ENCODE measurements at places on chromosomes 7 and 10. TPM values are rescaled to one million over a fixed set of nuclear protein-coding genes. Genes with fewer than 3 reads are reported as not detected.

- no peak for DNase-seq
Measured at GRCh38 chr10:44465401-44466115, 80.7 kb upstream of the CXCL12 start.

- no peak for DNase-seq
Measured at GRCh38 chr7:7570584-7570983, 3.9 kb downstream of the MIOS start.

DNA sequence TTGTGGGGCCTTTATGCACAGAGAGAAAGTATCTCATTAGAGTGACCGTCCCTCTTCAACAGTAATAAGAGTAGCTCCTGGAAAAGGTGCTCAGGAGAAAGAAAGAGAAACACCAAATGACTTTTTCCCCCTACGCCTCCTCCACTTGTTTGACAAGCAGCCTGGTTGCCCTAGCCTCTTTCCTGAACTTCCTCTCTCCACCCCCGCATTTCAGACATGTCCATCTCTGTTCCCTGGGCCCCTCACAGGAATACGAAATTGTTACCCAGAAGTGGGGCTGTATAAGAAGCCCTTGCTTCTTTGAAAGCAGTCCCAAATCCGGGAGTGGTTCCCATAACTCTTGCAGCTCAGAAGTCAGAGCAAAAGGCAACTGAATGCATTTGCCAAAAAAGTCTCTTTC, 119.6 kb upstream of the ADO start:
- no peak for DNase-seq

DNA sequence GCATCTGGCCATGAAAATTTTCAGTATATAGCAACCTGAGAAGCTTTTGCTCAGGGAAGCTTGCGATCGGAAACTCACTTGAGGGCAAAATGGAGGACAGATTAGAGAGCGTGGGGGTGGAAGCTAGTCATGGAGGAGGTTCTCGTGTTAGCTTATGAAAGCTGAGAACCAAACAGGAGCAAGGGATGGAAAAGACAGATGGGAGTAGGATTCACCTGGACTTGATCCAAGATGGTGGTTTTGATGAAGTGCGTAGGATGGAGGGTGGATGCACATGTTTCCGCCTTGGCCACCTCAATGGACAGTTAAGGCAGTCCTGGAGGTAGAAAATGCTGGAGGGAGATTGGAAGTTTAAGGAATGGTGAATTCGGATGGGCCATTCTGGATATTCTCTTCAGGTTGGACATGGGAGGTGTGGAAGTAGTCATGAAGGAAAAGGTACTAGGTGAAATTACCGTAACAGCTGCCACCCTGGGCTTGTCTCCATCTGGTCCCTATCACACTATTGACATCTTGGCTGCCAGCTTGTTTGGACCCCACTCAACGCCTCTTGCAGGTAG, 6.3 kb upstream of the C10orf95 start:
- DNase-seq = no peak

- DNase-seq = peak; percentile 44
Measured at GRCh38 chr7:34823650-34824258, 165.7 kb downstream of the NPSR1 start.

- no peak for DNase-seq
Measured at GRCh38 chr10:130108934-130109604, 1.6 kb downstream of the C10orf143 start.

GRCh38 chr7:50783303-50783702, 607 bp upstream of the GRB10 start:
- no peak for DNase-seq

GRCh38 chr7:76428149-76428823, 3.5 kb downstream of the ZP3 start:
- DNase-seq = no peak

- no peak for DNase-seq
Measured at GRCh38 chr10:70603449-70603801, 884 bp upstream of the PRF1 start.

DNA sequence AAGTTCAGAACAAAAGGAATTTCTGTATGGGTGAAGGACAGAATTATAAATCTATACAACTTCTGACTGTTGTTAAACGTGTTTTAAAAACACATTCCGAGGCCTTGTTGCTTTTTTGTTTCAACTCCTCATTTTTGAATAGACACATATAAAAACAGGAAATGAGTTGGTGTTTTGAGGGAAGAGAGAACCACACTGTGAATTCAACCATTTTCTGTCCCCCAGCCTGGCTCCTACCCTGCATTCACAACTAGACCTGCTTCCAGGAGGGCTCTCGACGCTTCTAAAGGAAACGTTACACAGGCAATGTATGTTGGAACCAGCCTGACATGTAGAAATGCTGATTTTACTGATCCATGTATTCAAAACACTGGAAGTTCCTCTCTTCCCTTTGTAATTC, 76.5 kb downstream of the OR13A1 start:
- DNase-seq = no peak

GRCh38 chr7:24665564-24666294, 91.5 kb downstream of the GSDME start:
- peak; percentile 63 for DNase-seq

DNA sequence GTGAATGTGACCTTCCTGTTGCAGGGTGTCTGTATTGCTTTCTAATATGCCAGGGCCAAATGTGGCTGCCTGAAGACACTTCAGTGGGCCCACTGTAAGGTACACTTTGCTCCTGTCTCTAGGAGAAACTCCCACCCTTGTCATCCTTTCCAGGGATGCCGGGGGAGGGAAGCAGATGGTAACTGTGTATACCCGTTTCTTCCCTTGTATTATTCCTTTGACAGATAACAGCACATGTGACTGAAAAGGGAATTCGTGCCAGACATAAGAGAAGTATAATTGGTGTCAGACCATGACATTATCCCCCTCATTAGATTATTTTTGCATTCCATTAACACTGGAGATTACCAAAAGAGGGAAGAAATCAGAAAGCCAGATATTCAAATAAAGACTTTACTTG, 317.7 kb downstream of the CAMK1D start:
- DNase-seq = no peak

- no peak for DNase-seq
Measured at GRCh38 chr7:25954395-25954794, 197.6 kb upstream of the NFE2L3 start.

GRCh38 chr10:114540236-114540635, 117.8 kb downstream of the ABLIM1 start:
- no peak for DNase-seq

DNA sequence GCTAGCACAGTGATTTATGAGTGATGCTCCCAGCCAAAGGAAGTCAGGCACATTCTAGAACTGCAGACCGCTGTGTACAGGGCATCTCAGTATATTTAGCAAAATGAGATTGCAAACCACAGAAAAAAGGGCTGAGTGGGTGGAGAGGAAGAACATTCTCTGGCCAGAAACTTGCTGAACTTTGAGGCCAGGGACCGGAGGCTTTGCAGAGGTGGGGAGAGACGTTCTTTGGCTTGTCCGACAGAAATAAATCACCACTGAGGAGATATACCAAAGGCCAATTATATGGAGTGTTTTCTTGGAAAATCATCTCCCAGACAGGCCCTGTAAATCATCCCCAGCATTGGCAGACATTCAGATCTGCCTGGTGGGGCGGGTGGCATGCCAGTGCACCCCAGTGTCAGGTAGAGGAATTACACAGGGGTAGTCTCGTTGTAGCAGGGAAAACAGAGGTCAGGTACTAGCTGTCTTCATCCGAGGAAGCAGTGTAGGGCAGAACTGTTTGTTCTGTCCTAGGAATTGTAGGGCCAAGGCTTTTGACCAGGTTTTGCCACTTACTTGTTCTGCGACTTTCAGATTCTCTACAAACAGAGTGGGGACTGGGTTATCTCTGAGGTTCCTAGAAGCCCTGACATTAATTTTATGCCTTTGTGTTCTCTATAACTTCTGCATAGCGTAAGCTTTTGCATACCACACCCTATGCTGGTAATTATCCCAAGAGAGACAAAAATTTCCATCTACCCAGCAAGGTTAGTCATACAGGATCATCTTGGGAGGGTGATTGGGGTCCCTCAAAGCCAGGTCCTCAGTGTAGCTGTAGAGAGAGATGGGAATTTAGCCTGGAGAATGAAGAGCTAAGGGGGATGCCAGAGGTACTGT, 655.6 kb downstream of the LRMDA start:
- DNase-seq = peak; percentile 89

GRCh38 chr7:76086070-76086469, 38.2 kb downstream of the MDH2 start:
- DNase-seq = no peak

DNA sequence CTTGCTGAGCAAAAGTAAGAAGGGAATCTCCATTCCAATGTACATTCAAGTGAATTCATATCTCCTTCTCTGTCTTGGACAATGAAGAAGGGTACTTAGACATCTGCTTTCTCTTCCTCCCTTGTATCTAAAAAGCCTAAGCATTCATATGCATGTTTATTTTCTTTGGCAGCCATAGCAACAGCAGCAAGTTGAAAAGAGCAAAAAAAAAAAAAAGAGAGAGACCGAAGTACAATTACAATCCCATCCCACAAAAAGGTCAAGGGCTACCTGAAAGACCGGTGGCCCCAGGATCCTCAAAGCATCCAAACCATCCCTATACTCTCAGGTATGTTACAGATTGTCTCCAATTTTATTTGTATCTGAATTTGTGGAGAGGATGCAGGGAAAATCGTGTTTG, 4.1 kb downstream of the OR2F1 start:
- DNase-seq = peak; percentile 26

DNA sequence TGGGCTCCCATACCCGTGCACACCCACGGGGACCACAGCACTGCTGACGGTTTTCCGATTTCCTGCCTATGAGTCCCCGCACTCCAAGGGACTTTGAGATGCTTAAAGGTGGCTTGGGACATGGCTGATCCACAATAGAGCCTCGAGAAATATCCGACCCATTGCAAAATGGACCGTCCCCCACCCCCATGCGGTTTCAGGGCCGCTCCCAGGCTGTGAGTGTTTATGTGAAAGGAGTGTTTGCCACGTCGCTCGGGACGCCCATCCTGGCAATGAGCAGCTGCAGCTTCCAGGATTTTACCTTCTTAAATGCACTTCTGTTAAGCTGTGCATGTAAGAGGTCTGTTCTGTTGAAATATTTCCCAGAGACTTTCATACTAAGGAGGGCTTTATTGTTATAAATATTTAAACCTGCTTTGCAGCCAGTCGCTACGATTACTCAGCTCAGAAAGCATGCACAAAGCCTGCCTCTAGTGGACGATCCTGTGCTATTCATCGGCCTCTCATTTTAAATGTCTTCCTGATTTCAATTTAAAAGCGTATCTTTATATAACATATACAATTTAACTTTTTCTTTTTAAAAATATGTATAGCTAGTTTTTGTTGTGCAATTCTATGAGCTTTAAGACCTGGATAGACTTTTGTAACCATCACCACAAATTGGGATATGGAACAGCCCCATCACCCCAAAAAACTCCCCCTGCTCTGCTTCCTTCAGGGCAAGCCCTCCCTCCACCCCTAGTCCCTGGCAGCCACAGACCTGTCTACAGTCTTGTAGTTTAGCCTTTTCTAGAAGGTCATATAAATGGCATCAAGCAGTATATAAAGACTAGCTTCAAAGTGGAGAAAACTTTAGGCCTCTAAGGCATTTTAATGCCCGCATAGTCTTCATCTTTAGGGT, 418.3 kb downstream of the PAXIP1 start:
- no peak for DNase-seq

DNA sequence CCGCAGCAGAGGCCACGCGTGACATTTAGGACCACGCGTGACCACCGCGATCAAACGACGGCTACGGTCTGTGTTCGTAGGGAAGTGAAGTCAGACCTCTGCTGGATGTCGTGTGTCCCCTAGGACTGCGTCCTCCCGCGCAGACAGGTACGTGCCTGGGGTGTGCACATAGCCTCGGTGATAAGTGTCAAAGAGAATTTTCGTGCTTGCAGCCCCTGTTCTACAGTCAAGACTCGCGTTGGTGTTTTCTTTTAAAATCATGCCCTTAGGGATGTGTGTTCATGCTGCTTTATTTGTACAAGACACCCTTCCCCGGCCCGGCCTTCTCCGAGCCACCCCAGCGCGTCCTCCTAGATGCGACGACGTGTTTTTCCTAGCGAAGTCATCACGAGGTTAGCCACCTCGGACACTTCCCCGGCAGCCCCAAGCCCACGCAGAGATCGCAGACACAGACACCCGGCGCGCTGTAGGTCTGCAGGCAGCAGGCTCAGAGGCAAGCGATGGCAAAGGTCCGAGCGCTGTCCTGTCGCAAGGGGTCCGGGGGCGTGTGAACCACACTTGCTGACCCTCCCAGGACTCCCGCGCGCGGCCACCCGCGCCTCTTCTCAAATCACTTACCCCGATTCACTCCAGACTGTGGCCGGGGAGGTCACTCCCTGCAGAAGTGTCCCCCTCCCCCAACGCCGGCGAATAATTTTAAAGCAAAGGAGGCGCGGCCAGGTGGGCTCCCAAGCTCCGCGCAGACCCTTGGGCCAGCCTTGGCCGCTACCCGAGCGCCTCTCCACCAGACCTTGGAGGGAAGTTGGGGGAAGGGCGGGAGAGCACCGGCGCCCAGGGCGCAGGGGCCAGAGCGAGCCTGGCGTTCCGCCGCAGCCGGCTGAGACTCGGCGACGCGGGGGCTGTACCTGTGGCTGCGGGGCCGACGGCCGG, 552 bp downstream of the MKX start:
- DNase-seq = no peak

DNA sequence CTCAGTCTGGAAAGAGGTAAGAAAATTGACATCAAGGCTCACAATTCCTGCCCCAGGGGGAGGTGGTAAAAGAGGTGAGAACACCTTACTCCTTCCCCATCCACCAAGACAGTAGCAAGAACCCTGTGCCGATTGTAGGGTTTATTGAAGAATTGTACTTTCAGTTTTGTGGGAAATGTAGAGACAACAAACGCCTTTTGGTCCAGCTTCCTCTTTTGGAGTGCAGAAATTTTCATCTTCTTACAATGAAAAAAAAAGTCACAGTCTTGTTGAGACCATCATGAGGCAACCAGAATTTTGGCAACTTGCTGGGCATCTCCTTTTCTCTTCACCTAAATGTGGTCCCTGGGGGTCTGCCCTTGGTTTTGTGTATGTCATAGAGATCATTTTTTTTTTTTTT, 217.7 kb downstream of the TMEM178B start:
- DNase-seq = no peak

DNA sequence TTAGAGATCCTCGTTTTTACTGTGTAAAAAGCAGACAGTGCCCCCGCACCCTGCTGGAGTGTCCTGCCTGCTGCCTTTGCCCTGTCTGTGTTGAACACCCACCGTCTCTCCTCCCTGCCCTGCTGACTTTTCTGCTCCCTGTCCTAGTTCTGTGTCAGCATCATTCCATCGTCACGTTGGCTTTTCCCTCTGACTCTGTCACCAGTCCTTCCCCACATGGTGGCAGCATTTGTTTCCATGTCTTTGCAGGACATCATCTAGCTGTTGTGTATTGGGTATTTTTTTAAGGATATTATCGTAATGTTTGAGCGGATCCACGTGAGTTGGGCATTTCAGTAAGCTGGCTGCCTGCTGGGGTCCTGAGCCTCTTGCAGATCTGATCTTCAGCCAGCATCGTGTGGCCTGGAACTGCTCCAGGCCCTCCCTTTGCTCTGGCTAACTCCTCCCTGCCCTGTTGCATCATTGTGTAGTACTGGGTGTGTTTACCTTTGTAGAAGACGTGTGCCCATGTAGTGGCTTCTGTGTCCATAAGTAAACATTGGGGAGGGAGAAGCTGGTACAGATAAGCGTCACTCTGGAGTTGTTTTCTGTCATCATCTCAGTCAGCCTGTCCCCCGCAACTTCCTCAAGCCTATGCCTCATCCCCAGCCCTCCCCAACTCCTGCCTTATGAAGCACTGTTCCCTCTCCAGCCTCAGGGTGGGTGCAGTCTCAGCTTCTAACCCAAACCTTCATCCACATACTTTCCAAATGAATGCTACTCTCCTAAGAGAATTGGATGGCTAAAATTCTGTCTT, 44.3 kb downstream of the TRRAP start:
- peak; percentile 76 for DNase-seq

Gene SCART1
- 4.2 TPM for total RNA-seq

Gene MACC1
- total RNA-seq = under 0.01 TPM

Gene UCN3
- total RNA-seq = not detected

Gene TMEM236
- under 0.01 TPM for total RNA-seq

Gene LGI1
- not detected for total RNA-seq
